GM23338 (cell line): ENCODE measurements at places on chromosomes 3 and 15.

DNA sequence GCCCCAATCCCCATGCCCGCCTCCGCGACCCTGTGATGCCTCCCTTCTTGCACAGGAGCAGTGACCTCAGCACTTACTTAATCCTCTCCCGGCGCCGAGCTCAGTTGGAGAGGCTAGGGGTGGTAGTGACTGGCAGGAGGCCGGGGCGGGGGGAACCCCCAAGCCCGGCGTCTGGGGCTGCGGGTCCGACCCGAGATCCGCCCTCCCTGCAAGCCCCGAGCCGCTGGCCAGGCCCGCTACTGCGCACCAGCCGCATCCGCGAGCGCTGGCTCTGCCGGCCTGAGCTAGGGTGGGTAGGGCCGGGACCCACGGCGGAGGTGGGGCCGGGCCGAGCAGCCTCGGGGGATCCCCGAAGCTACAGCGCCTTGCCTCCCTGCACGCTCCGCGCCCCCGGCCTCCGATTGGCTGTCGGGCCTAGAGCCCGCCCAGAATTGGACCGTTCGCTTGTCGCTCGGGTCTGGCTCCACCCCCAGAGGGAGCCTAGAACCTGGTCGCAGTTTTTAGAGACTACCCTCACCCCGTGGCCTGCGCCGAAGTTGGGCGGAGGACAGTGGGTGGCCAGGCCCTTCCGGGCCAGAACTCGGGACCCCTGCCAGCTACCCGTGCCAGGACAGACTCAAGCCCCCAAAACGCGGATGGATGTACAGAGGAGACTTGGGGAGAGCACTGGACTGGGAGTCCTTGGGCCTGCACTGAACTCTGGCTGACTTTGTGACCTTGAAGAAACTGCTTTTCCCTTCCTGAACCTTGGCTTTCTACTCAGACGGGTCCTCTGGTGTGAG is at the start of gene C3orf18:
Gene C3orf18, minus strand, starts transcription at position 362 of the 782 bp plus-strand sequence. CDS start 2,048 bp downstream, outside the sequence.
- peak; percentile 98 for DNase-seq

GRCh38 chr3:59549962-59550361 is 500.1 kb upstream of the CFAP20DC start:
- no peak for DNase-seq

DNA sequence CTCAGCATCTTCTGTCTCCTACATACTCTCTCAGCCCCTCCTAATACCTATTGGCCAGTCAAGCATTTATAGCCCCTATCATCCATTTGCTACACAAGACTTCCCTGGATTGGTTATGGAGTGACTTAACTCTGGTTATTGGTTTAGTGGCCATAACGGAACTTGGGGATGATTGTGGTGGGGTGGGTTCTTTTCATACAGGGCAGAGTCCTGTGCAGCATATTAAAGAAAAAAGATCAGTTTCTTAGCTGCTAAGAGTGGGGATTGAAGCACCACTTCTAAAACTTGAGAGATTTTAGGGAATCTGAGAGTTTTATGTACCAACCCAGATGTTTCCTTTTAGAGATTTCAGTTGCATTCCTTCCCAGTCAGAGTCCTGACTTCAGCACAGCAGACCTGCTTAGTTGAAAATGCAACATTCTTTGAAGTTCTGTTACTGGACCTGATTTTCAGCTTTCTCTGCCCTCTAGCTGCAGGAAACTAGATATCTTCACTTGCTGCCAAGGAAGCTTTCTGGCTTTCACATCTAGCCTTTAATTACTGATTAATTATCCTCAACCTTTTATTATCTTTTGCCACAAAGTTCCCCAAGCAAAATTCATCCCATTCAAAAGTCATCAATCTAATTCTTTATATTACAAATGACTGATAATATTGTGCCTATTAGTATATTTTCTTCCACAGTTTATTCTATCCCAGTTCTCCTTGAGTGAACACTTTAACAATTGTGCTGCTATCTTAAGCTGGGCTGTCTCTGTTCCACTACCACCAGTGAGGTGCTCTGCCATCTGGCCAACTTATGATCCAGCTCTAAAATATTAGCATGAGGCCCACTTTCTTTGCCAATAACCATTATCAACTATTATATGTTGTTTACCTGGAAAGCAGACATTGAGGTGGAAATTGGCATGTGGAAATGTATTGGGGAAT is 906.0 kb upstream of the ALCAM start:
- DNase-seq, result peak; percentile 84

GRCh38 chr3:127844326-127844942 is 22.1 kb upstream of the MGLL start:
- no peak for DNase-seq

DNA sequence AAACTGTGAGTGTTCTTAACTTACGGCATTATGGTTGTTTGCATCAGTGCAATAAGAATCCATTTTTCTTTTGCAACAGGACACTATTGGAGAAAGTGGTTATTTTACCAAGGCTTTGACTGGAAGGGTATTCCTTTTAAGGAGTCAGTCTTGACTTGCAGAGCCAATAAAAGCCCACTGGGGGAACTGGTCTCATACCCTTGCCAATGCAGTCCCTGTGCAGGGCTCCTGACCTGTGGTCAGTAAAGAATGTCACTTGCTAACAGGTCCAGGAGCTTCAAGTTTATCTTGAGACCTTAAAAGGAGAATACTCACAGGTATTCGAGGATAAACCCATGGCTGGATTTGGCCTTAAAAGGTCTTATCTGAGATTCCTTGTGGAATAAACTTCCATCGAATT is 227.8 kb upstream of the GBE1 start:
- peak; percentile 26 for DNase-seq

DNA sequence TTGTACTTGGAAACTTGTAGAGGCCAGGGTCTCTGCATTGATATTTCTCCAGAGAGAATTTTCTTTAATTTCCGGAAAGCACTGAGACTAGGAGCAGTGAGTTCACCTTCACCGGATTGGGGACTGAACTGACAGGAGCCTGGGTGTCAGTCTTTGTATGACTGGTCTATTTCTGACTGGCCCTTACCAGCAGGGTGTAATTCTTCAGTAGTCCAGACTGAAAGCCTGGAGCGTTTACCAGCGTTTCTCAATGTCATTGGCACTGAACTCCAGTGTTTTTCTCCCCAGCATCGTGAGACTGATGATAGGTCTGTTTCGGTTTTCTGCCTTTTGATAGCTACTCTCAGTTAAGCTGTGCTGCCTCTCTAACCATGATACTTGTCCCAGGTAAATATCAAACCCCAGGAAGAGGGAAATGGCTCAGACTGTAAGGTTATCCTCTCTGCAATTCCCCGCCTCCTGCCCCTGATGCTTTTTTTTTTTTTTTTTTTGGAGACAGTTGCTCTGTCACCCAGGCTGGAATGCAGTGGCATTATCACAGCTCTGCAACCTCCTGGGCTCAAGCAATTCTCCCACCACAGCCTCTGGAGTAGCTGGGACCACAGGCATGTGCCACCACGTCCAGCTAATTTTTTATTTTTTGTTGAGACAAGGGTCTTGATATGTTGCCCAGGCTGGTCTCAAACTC is 103.6 kb downstream of the CACNA2D3 start:
- DNase-seq, result no peak

- DNase-seq, result no peak
Measured at GRCh38 chr3:179391906-179392305, 44.4 kb downstream of the MFN1 start.

GRCh38 chr3:75906555-75907112 is 121.3 kb upstream of the ZNF717 start:
- peak; percentile 92 for DNase-seq

DNA sequence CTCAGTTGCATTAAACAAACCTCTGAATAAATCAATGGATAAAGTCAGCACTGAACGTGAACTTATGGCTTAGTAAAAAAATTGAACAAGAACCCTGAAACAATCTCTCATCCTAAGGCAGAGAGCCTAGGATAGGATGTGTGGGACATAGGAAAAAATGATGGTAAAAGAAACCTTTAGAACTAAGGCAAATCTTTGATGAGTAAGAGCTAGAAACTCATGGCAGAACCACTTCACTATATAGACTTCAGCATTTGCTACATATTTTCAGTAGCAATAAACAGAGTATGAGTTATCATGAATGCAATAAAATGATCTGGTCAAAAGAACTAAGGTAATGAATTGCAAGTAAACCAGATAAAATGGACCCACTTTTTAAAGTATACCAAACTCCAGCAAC is 725.8 kb upstream of the DPPA4 start:
- no peak for DNase-seq

GRCh38 chr3:81886081-81886480 is 124.6 kb upstream of the GBE1 start:
- no peak for DNase-seq

DNA sequence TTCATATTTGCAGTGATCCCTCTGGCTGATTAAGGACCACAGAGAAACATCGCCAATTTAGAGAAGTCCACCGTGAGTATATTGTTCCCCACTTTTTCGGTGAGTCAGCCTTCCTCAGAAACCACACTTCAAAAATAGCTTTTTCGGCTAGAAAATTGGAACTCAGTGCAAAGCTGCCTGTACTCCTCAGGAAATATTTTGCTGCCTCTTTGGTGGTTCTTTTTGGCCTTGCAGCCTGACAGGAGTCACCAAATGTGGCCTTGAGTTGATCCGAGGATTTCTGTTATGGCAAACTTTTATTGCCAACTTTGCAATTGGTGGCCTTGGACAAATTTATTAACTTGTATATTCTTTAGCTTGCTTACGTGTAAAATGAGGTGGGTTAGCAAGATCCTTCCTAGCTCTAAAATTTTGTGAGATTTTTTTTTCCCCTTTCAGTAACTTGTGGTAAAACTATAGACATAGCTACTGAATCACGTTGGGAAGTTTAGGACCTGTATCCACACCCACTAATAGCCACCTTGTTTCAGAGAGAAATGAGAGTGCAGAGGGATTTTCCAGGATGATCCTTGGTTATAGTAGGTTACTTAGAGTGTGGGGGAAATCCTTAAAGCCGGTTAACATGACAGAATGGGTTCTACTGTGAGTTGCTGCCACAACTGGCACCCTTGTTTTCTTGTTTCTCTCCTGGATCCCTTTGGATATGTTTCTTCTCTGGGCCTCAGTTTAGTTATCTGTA is 9.9 kb downstream of the ARL6IP5 start:
- no peak for DNase-seq

GRCh38 chr3:141669434-141669833 is 68.7 kb upstream of the RNF7 start:
- no peak for DNase-seq

DNA sequence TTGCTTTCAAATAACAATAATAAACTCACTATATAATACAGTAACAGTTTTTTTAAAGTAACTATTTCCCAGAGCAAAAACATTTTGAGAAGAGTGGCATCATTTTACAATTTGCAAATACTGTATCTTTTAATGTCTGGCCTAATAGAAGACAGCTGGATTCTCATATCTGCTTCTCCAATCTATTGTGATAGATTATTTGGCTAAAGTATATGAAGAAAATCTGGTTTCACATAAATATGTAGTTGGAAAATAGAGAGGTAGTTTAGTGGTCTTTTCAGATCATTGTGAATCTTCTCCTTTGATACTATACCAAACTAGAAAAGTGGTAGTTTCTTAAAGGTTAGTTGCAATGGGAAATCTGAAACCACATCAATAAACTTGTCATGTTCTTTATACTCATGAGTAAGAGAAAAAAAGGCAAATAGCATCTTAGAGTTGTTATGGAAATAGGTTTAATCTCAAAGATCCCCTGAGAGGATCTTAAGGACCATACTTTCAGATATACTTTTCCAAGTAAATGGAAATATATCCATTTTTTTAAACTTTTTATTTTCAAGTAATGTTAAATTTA is 124.8 kb upstream of the NR2E3 start:
- no peak for DNase-seq

- no peak for DNase-seq
Measured at GRCh38 chr3:120481081-120481480, 30.3 kb upstream of the FSTL1 start.

GRCh38 chr3:127431066-127431465 is 143.2 kb upstream of the PRR20G start:
- DNase-seq, result no peak

DNA sequence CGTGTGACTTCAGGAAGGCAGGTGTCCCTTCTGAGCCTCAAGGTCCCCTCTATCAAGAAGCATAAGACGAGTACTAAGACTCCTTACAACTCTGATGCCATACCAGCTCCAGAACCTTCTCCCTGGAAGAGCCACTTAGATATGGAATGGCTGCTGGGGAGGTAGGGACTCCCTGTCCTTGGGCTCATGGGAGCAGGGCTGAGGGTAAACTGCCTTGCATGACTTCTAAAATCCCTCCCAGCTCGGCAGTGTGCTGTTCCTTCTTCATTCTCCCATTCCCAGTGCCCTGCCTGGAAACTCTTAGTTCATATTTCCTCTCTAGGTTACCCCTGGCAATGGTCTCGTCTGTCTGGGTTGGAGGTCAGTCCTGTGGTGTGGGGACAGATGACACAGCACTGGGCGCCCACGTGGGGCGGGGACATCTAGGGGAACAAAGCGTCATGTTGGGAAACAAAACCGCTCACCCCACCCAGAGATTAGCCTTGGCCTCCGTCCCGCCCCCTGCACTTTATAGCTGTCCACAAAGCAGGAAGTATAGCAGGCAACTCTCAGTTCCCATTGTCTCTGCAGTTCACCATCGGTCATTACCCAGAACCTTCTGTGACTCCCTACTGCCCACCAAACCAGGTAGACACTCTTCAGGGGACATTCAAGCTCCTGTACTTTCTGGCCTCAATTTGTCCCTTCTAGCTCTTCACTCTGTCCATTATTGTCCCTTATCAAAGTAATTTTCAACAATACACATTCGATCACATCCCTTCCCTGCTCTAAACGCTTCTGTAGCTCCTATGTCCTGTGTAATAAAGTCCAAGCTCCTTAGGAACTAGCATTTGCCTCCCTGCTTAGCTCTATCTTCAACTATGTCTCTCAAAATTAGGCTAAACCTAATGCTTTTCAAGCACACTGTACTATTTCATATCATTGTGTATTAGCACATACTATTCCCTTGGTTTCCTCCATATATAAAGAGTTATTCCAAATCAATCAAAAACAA is 73.8 kb downstream of the IQSEC1 start:
- DNase-seq, result no peak

GRCh38 chr3:72657666-72658065 is 190.6 kb downstream of the SHQ1 start:
- no peak for DNase-seq

DNA sequence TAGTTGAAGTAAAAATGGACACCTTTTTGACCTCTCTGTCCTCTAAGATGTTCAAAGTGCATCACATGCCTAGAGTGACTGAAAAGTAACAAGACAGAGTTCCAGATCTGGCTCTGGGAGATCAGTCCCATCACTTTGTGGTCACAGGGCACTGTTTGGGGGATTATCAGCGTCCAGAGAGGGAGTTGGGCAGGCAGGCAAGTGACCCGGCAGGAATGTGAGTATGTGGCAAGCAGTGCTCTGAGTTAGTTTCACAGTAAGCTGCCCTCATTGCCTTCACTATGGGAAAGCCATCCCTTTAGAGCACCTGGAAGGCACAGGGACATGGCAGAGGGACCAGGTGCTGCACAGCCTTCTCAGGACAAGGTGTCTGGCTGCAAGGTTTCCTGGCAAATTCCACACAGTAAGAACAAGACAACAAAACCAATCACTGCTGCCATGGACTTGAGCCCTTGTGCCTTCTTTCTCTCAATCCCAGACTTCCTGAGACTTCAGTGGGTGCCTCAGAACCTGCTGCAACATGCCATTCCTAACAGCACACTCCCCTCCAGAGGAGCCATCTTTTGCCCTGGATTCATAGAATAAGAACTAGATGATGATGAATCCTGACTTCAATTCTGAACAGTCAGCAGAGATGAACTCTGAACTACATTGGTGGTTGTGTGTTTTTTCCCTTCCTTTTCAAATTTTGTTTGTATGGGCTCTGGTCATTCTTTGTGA is 55.2 kb downstream of the TIPARP start:
- no peak for DNase-seq

- DNase-seq, result no peak
Measured at GRCh38 chr3:72080095-72080494, 295.1 kb upstream of the PROK2 start.

GRCh38 chr15:48644467-48644826 is 1.1 kb downstream of the FBN1 start:
- DNase-seq, result no peak
